ENCODE measurements at places on chromosomes 13 and 19. TPM values are rescaled to one million over a fixed set of nuclear protein-coding genes. Genes with fewer than 3 reads are reported as not detected.

Gene PSG1
- not detected for total RNA-seq

Gene CAMSAP3
- 1.9 TPM for total RNA-seq

Gene SHISA7
- total RNA-seq = not detected

Gene ZNF324B
- total RNA-seq = 14.5 TPM

Gene KLK14
- total RNA-seq = 0.89 TPM

Gene CLN5
- 13.2 TPM for total RNA-seq

Gene RNASEH2B
- total RNA-seq = 225 TPM

Gene PTGIR
- not detected for total RNA-seq

Gene SLC1A6
- not detected for total RNA-seq

Gene IZUMO2
- not detected for total RNA-seq

Gene NXNL1
- total RNA-seq = not detected

DNA sequence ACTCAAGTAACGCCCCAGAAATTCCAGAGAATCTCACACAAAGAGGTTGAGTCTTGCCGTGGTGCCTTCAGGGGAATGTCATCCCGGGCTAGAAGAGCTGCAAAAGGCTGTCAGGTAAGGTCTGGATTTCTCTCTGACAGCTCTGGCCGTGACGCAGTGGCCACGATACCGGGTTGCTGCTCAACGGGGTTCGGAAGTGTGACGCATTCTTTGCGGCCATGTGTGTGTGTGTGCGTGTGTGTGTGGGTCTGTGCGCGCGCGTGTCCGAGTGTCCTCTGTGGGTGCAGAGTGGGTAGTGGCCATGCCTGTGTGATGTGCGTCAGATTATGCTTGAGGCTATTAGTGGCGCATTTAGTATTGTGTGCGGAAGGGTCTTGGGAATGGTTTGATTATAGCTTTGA, 306 bp downstream of the ZNF540 start:
- DNase-seq = no peak

DNA sequence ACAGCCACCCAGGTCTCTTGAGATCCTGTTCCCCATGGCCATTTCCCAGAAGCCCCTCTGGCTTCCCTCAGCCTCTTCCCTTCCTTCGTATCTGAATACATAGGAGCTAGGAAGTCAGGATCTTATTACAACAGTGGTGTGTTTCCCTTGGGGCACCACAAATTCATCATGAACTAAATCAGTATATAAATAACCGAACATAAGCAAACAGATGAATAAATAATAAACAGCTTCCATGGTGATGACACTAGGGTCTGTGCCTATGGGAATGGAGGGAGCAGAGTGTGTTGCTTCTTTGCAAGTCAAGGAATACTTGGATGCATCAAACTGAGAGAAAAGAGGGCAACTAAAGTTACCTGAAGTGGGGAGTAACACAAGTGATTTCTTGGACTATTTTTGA, 527.6 kb downstream of the LMO7 start:
- DNase-seq = no peak

DNA sequence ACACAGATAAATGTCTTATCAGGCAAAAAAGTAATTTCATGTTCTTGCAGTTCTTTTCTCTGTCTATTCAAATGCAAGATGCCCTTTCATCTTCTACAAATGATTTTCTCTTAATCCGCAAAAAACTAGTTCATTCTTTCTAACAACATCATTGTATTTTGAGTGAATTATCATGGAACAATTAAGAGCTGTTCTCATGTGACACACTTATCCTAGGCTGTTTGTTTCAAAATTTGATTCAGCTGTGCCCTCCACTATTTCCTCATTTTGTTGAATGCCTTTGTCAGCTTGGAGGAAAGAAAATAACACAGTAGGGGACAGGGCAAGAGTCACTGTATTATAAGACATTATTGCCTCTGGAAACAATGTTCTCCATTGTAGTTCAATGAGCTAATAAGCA, 396.9 kb downstream of the KCTD12 start:
- no peak for DNase-seq

DNA sequence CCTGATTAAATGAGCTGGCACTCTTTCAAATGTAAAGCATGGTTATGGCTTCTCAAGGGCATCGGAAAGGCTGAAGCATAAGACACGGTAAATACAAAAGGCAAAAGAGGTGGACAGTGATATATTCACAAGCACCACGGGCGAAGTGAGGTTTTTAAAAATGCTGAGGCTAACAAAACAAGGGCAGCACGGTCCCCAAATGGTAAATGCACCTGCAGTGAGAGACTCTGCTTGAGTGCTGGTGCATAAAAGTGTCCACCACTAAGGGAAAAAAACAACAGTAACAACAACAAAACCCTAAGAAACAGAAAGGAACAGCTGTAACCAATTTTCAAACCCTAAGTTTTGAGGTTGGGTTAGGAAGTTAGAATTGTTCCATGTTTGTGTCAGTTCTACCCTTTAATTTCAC, 234.9 kb downstream of the PCDH9 start:
- DNase-seq = peak; percentile 96

- no peak for DNase-seq
These were observed 193.9 kb upstream of the RNF113B start for GRCh38 chr13:98370806-98371515.

DNA sequence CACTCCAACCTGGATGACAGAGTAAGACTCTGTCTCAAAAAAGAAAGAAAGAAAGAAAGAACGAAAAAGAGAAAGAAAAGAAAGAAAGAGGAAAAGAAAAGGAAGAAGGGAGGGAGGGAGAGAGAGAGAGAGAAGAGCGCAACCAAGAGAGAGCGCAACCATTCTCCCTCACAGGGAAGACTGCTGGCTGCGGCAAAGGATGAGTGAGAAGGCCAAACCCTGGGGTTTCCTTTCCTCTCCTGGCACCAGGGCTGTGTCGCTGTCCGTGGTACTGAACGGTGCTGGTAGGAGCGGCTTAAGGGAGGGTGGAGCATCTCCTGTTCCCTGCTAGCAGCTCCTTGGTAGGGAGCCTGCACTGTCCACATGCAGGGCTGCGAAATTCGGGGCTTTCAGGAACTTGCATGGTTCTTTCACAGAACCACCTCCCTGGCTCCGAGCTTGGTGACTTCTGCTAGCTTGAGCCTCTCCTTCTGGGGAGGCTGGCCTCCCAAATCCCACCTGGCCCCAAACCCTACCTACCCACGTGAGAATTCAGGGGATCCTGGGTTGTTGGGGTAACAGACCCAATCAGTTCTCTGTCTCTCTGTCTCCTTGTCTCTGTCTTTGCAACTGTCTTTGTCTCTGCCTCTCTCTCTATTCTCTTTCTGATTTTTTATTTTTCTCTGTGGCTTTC, 51.1 kb upstream of the ZNRF4 start:
- DNase-seq = peak; percentile 73

- no peak for DNase-seq
These were observed 9.4 kb downstream of the SIRT6 start for GRCh38 chr19:4172861-4173473.

DNA sequence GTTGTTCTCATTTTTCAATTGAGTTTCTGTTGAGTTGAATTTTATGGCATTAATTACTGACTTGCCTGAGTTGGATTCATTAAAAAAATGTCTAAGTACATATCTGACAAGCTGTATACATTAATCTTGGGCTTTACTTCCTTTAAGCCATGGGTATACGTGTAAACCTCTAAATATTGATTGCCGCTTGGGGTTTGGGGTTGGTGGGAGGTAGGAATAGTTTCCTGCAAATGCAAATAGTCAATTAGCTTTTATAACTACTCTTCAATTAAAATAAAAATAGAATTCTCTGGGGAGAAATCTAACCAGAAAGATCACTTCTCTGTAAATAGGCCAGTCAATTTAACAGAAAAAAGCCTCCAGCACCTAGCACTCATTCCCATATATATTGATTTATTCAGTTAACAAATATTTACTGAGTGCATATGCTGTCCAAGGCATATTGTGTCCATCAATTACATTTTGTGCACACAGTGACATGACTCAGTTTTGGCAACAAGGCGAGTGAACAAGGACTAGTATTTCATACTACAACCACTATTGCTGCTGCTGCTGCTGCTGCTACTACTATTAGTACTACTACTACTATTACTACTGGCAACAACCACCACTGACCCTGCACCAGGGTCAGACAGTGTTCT, 306.8 kb downstream of the RFC3 start:
- no peak for DNase-seq

DNA sequence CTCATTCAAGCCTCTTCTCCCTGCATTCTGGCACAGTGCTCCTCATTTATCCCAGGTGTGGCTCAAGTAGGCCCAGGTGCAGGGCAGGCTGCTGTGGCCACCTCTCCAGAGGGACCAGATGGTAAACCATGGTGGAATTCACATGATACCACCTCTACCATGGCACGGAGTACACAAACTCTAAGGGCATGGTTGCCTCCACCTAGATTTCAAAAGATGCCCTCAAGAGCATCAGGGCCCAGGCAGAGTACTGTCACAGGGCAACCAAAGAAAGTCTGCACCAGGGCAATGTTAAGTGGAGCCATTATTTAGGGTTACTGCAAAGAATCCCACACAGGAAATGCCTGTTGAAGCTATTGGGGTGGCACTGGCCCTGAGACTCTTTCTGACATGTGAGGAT, 647.1 kb upstream of the MIR17HG start:
- no peak for DNase-seq

DNA sequence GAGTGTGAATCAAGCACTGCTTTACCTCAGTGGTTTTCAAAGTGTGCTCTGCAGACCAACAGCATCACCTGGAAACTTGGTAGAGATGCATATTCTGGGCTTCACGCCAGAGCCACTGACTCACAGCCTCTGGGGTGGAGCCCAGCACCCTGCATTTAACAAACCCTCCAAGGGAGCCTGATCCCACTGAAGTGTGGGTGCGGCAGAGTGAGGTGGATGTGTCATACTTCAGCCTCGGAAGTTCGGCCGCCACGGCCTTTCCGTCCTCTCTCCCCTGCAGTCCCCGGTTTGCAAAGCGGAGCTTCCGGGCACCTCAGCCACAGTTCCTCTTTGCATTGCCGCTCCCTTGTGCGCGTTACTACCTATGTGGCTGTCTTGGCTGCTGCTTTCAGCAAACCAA, 33.3 kb upstream of the MICU2 start:
- DNase-seq = no peak

DNA sequence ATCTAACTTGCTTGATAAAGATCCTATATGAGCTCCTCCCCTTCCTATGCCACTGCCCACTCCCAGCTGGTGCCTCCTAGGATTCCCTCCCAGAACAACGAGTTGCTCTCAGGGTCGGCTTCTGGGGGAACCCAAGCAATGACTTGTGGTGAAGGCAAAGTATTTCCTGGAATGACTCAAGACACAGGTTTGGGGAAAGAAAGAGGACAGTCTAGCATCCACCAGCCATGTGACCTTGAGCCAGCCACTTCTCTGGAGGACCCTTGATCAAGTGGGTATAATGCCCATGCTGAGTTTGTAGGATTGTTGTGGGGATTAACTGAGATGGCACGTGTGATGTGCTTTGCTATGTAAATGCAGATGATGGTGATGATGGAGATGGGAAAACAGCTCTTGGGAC, 33.0 kb downstream of the MBD3L2B start:
- DNase-seq = no peak

DNA sequence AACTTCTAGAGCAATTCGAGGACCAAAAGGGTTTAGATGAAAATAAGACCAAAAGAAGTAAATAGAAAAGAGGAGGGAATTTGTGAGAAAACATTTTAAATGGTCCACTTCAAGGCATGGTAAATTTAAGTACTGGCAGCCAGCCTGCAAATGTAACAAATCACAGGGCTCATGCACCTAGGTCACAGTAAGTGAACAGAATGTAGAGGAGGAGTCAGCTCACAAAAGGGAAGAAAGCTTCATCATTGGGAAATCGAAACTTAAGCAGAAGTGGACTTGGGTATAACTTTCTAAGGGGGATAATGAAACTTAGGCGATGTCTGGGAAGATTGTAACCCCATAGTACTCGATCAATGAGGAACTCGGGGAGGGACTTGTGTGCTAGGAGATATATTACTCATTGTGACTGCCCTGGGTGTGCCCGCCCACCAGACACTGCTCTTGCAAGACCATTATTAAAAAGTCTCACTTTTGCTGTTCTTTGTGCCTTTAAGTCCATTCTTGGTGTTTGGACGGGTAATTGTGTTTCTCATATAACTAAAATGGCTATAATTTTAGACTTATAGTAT, 1053.6 kb upstream of the MIR17HG start:
- DNase-seq = no peak

DNA sequence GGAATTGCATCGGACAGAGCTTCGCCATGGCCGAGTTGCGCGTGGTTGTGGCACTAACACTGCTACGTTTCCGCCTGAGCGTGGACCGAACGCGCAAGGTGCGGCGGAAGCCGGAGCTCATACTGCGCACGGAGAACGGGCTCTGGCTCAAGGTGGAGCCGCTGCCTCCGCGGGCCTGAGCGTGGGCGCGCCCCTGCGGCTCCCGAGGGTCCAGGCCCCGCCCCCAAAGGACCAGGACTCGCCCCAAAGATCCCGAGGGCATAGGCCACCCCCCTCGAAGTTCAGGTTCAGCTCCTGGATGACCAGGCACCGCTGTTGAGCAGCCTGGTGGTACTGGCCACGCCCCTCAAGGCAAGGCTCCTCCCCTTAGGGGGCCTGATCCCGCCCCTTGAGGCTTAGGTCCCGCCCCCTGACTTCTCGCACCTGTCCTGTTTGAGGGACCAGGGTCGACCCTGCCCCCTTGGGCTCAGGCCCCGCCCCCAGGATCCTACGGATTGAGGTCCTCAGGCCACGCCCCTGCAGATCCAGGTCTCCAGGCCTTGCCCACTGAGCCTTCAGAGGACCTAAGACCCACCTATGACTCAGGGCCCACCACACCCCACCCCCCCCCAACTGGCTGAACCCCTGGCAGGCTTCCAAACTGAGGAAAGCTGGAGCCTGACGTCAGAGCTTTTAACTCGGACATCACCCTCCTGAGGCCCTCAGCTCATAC, 43.1 kb downstream of the CYP4F22 start:
- peak; percentile 23 for DNase-seq

- DNase-seq = no peak
These were observed 189.6 kb upstream of the NBEA start for GRCh38 chr13:34752283-34752960.

DNA sequence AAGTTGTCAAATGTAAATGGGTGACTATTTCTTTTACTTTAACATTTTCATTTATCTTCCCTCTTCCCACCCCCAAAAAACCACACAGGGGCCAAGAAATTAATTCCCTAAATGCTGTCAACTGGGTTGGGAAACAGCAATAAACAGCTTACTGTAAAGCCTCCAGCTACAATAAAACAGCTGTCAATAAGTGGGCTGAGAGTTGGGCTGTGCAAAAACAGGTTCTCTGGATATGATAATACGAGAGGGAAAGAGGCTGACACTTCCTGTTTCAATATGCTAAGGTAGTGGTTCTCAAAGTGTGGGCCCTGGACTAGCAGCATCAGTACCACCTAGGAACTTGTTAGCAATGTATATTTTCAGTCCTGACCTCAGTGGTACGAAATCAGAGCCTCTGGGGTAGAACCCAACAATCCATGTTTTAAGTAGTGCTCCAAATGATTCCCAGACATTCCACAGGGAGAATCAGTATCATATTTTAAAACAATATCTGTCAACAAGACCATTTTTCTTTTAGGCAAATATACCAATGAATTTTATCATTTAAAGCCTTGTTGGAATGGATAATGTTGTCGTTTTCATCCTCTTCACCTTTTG, 8.4 kb downstream of the PCDH9 start:
- DNase-seq = peak; percentile 66

- DNase-seq = no peak
These were observed 119.2 kb upstream of the ABCC4 start for GRCh38 chr13:95420501-95420900.

Data from OCI-LY7 (cell line).